ENCODE measurements at places on chromosomes 6 and 20.

- no peak for DNase-seq
Measured at GRCh38 chr20:44924541-44924940, 14.7 kb downstream of the PABPC1L start.

GRCh38 chr6:112109262-112109661 is 21.9 kb downstream of the FAM229B start:
- DNase-seq, result peak; percentile 4

DNA sequence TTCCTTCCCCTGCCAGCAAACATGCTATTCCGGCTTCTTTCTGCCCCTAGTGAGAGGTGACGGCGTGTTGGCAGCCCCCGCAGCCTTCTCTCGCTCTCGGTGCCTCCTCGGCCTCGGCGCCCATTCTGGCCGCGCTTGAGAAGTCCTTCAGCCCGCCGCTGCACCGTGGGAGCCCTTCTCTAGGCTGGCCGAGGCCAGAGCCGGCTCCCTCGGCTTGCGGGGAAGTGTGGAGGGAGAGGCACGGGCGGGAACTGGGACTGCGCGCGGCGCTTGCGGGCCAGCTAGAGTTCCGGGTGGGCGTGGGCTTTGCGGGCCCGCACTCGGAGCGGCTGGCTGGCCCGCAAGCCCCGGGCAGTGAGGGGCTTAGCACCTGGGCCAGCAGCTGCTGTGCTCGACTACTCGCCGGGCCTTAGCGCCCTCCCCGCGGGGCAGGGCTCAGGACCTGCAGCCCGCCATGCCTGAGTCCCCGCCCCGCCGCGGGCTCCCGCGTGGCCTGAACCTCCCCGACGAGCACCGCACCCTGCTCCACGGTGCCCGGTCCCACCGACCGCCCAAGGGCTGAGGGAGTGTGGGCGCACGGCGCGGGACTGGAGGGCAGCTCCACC is 20.0 kb upstream of the PXDC1 start:
- no peak for DNase-seq

GRCh38 chr20:49936153-49937026 is at the start of gene RNF114:
Gene RNF114 (plus strand): TSS chr20:49936397. CDS start chr20:49936413, 16 bp downstream.
- peak; percentile 94 for DNase-seq

DNA sequence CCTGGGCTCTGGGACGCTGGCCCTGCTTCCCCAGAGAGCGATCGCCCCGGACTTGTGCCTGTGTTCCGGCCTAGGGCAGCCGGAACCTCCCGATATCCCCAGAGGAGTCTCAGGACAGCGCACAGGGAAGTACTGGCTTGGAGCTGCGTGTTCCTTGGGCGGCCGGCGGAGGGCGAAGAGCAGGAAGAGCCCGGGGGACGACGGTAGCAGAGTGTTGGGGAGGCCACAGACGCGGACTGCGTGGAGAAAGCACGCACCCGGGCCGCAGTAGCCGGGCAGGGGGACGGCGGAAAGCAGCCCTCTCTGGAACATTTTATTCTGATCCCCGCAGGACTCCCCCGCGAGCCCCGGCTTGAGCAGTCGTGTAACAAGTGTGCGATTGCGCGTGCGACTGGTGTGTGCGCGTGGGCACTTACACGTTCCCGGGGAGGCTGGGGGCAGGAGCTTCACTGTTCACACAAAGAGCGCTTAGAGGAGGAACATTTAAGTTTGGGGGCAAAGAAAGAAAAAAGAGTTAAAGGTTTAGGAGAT is 36.1 kb downstream of the NCR2 start:
- DNase-seq, result peak; percentile 26

DNA sequence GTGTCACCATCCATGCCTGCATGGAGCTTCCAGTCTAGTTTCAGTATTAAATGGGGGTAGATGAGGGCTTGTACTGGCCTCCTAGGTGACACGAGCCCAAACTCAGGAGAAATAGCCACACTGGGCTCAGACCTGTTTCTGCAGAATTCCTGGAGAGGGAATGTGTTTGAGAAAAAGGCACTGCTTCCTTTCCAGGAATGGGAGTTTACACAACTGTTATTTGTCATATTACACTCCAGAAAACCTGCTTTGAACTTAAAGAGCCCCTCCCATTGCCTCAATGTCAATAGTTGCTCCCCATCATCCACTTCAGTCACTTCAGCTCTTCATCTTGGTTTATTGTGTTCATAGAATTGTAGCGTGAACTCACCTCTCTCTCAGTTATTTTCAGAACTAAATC is 151.5 kb downstream of the CFAP61 start:
- DNase-seq, result no peak
